Pulmonary artery endothelial cell (primary cell): ENCODE measurements at places on chromosomes 5 and 9. TPM values are rescaled to one million over a fixed set of nuclear protein-coding genes. Genes with fewer than 3 reads are reported as not detected.

SAPCD2 gene
- total RNA-seq, result 17.6 and 31.1 TPM in 2 replicates

CMBL gene
- 6.1 and 7.1 TPM in 2 replicates for total RNA-seq

FOXD4L5 gene
- 0.11 and 0.13 TPM in 2 replicates for total RNA-seq

BSPRY gene
- total RNA-seq, result under 0.01 TPM in 1 of 2 replicates, not detected in the other

PLPP7 gene
- 1.5 and 3.6 TPM in 2 replicates for total RNA-seq

PPP2CA gene
- total RNA-seq, result 119 and 174 TPM in 2 replicates

GRM6 gene
- not detected in 2 replicates for total RNA-seq

SHB gene
- 17.3 and 20.2 TPM in 2 replicates for total RNA-seq

CCDC171 gene
- total RNA-seq, result 0.86 and 1.1 TPM in 2 replicates

CDH9 gene
- total RNA-seq, result not detected in 2 replicates

PRLR gene
- total RNA-seq, result not detected in 2 replicates

ANKRD18B gene
- total RNA-seq, result 3.9 and 4.7 TPM in 2 replicates

SH3PXD2B gene
- total RNA-seq, result 19.4 and 25.9 TPM in 2 replicates

SNX24 gene
- total RNA-seq, result 8.7 and 12.7 TPM in 2 replicates
